Stimulated activated naive CD4-positive, alpha-beta T cell (primary cell): ENCODE measurements at places on chromosomes 11 and 22.

DNA sequence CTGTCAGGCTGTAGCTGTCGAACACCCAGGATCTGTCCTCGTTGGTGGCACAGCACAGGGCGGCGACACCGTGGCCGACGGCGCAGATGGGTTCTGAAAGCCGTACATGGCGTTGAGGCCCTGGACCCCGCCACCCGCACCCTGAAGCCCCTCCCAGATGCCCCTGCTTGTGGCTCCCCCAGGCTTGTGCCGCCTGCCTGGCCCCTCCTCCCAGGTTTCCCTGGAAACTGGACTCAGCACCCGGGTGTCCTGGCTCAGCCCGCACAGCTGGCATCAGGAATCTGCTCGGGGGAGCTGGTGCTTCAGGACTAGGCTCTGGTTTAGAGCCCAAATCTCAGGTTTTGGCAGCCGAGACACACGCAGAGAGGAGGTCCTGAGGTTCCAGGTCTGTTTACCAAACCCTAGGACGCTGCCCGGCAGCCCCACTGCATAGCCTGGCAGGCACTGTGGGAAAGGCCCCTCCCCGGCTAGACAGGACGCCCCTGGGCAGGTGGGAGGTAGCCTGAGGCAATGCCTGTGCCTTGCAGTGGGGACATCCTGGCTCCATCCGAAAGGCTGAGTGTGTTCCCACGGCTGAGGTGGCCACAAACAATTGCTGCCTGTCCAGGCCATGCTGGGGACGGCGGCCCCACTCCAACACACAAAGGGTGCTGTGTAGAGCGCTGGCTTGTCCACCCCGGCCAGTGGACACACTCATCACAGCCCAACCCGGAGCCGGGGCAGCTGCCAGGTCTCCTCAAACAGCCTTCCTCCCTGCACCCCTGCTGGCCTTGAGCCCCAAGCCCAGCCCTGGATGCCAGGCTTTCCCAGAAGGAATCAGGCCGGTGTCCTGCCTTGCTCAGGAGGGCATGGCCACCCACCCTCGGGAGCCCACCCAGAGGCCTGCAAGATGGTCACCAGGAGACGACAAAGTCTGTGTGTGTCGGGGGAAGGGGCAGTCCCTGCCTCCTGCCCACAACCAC, 4.6 kb downstream of the GATD1 start:
- no peak for DNase-seq

- no peak for DNase-seq
These were observed 37.4 kb downstream of the PRR5L start for GRCh38 chr11:36333468-36333867.

- no peak for DNase-seq
These were observed 66.6 kb downstream of the GALNT18 start for GRCh38 chr11:11555208-11555607.

DNA sequence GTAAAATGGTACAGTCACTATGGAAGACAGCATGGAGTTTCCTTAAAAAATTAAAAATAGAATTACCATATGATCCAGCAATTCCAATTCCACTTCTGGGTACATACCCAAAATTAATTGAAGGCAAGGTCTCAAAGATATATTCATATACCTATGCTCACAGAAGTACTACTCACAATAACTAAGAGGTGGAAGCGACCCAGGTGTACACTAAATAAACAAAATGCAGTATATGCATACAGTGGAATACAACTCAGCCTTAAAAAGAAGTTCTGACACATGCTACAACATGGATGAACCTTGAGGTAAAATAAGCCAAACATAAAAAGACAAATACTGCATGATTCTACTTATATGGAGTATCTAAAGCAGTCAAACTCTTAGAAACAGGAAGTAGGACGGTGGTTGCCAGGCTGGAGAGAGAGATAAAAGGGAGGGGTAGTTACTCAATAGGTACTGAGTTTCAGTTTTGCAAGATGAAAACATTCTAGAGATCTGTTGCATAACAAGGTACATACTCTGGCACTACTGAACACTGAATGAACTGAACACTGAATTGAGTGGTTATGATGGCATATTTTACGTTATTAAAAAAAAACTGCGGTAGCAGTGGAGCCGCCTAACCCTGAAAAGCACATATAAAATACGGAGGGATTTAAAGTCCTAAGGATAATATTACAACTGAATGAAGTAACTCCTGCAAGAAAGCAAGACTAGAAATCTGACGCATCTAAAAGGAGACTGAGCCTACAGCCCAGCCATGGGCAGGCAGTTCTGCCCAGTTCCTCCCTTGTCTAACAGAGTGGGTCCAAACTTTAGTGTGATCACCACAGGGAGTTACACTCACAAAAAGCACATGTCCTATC, 12.8 kb downstream of the DGCR2 start:
- DNase-seq: peak; percentile 59

DNA sequence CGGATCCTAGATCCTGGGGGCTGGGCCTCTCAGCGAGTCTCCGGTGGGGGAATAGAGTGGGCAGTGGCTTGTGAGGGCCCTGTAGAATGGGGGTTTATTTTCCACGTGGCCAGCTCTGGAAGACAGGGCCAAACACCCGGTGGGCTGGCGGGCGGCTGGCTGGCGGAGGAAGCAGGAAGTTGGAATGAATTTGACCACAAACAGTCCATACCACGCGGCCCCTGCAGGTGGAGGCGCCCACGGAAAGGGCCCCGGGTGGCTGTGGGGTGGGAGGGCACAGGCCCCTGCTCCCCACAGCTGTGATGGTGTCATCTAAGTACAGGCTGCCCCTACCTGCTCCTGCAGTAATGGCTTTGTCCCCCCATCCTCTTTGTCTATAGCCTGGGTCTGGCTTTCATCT, 15.1 kb downstream of the MCAT start:
- no peak for DNase-seq

DNA sequence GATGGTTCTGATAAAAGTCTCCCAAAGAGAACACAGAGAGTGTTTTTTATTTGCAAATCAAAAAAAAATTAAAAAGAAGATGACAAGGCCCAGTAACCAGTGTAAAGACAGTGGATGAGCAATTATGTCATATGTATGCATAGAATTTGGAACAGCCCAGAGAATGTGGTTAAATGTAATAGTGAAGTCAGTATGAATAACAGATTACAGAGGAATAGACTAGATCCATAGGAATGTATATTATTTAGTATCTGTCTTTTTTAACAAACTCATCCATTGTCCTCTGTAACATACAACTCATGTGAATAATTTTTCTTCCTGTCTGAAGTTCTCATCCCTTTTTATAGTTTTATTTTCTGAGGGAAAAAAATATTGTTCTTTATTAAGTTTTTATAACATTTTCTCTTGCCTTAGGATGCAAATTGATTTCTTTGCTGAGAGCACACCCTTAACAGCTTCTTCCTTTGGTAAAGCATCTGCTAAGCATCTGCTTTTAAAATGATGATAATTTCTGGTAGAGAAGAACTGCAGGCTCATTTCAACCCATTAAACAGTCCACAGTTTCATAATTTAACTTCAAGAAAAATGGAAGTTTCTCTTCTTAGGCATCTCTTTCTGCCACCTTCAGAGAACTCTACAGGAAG, 266.5 kb upstream of the MTNR1B start:
- no peak for DNase-seq

DNA sequence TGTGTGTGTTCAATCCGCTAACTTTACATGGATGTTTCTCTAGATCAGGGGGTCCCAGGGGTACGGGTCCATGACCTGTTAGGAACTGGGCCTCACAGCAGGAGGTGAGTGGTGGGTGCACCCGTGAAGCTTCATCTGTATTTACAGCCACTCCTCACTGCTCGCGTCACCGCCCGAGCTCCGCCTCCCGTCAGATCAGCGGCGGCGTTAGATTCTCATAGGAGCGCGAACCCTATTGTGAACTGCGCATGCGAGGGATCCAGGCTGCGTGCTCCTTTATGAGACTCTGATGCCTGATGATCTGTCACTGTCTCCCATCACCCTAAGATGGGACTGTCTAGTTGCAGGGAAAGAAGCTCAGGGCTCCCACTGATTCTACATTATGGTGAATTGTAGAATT, 31.9 kb downstream of the MRGPRD start:
- DNase-seq: no peak

GRCh38 chr11:2655834-2656622, 43.8 kb downstream of the KCNQ1OT1 start:
- DNase-seq: no peak

GRCh38 chr11:95154514-95154913, 64.9 kb downstream of the ENDOD1 start:
- DNase-seq: peak; percentile 62

- no peak for DNase-seq
These were observed 192.6 kb upstream of the CARD18 start for GRCh38 chr11:105332171-105332570.

GRCh38 chr11:86162239-86162638, 82.3 kb upstream of the EED start:
- DNase-seq: no peak

- no peak for DNase-seq
These were observed 40.7 kb downstream of the POU2F3 start for GRCh38 chr11:120280600-120281051.

GRCh38 chr11:112166562-112166961, 610 bp upstream of the TEX12 start:
- no peak for DNase-seq

GRCh38 chr11:30652801-30653200, 66.6 kb upstream of the MPPED2 start:
- no peak for DNase-seq

DNA sequence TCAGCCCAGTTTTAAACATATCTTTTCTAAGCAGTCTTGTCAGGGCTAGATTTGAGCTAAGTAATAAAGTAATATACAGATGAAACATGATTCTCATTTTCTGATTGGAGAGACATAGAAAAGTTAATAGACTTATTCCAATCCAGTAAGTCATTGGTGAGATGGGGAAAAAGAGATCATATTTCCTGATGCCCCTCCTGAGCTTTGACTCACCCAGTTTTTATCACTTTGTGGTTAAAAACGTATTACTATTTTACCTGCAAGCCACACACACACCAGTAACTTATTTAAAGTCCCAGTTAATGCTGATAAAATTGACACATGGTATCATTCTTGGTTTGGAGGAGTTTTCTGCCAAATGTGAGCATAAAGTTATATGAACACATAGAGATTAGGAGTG, 306.8 kb downstream of the CADM1 start:
- DNase-seq: no peak

GRCh38 chr11:110507328-110507727, 77.6 kb downstream of the FDX1 start:
- DNase-seq: no peak
